Left ventricle myocardium superior (tissue), 1 donor: ENCODE measurements at places on chromosomes 12 and 14. TPM values are rescaled to one million over a fixed set of nuclear protein-coding genes. Genes with fewer than 3 reads are reported as not detected.

Gene GALNT16
- 101 TPM for total RNA-seq

- DNase-seq = no peak
Observed at GRCh38 chr12:11965258-11965910, 105.4 kb upstream of the BCL2L14 start.

DNA sequence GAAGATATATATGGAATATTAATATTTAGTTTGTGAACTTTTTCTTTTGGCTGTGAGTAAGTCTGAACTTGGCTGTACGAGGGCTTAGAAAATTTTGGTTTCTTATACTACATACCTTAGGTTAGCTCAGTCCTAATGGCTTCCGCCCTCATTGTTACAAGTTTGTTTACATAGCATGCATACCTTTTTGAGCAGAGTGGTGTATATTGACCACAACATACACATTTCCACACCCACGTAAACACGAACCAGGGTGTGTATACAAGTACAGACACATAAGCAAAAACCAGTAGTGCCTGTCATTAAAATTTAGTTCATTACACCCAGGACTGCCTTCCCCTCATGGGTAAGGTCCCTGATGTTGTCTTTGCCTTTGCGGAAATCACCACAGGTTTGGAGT, 230.2 kb upstream of the RGS6 start:
- no peak for DNase-seq

DNA sequence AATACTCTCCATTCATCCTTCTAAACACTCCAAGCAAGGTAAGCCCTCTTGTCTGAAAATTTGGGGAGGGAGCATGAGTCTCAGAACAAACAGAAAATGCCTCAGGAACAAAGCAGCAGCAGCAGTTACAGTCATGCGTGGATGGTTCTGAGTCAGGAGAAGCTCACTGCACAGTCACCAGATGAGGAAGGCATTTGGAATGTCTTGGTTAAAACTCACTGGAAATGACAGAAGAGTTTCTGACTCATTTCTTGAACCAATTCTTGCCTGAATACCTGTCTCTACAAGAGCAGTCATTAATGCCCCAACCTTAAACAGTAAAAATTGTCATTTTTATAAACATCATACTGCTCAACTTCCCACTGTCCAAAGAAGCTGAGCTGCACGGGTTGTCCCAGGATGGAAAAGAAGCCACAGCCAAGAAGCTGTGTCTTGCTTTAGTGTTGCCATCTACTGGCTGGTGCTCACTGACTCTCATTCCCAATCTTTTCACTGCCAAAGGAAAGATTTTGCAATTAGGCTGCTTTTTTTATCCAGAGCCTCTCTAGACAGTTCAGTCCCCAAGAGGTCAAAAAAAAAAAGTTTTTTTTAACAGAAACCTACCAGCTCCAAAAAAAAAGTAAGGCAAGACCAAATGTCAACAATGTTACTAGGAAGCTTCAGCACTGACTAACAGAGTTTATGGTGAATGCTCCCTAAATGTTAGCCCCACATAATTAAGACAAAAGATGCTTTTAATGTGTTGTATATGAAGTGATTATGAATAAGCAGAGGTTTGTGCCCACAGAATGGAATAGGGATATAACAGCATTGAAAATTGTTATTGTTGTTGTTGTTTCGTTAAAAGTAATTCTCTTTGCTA, 40.4 kb downstream of the KICS2 start:
- no peak for DNase-seq

Gene ISM2
- total RNA-seq = 0.25 TPM

Gene IFT81
- 9.4 TPM for total RNA-seq

DNA sequence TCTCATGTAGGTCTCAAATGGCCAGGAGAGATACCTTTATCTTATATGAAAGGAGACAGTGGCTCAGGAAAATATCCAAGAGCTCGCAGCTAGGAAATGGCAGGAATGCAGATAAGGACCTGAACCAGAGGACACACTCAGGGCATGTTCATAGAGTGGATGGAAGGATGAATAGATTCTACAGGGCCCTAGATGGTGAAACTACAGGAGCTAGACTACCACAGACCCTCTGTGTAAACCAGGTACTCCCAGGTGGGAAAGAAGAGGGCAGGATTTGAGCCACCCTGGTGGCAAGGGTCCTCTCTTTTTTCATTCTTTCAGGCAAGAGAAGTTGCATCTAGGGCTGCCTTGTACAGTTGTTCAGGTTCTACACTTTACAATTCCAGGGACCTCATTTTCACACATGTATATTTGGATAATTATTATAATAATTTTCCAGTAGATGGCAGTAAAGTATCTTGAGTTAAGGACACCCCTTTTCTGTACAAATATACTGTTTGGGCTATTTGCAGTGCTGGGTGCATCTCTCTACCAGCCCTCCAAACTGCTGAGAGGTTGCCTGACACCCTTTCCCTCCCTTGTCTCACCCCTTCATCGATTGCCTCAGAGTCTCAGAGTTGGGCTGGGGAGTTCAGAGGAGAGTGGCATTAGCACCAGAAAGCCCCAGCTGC, 10.5 kb upstream of the ZDHHC22 start:
- DNase-seq = no peak

- no peak for DNase-seq
Observed at GRCh38 chr12:13340149-13340548, 143.6 kb downstream of the EMP1 start.

Gene ANKRD33
- total RNA-seq = not detected

DNA sequence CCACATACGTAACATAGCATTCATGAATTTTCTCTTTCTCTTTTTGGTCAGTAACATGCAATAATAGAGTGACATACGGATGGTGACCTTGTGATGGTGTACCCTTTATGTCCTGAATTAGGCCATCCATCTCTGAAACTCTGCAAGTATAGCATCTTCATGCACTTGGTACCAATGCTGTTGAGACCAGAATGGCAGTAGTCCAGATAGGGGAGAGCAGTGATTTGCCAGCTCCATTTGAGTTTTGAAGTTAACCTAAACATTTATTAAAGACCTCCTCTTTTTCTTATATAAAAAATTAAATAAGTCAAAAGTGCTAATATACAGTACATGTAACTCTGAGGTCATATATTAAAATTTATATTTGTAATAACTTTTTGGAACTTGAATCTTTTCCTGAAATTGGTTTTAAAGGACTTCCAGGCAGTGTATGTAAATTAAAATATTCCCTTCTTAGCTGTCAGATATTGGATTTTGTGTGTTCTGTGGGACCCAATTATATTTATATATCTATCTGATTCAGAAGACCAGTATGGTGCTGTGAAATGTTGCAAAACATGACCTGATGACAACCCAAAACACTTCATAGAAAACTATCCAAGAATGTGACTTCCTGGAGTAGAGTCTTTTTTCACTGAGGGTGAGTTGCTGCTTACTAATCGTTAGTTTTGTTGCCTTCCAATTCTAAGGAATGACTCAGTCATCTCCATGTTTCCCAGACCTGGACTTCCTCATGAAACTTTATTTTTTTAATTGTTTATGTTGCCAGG, 3.5 kb downstream of the ELK3 start:
- no peak for DNase-seq
